Retina (tissue), 1 donor: ENCODE measurements at places on chromosomes 5 and 9.

DNA sequence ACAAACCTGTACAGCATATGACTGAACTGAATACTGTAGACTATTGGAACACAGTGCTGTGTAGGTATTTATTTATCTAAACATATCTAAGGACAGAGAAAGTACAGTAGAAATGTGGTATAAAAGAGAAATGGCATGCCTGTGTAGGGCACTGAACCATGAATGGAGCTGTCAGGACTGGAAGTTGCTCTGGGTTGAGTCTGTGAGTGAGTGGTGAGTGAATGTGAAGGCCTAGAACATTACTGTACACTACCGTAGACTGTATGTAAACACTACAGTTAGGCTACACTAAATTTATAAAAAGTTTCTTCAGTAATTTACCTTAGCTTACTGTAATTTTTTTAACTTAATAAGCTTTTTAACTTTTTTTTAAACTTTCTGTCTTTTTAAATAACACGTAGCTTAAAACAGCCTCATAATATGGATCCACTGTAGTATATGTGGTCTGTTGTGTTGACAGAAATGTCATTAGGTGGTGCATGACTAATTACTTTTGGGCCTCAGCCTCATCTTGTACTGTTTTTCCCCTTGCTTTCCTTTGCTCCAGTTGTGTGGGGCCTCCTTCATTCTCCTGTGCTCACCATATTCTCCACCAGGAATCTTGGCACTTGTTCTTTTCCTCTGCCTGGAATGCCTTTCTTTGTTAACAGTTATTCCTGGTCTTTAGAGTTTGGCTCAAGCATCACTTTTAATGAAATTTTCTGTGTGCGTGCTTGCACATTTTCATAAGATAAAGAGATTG, 8.8 kb downstream of the SPIN1 start:
- no peak for DNase-seq

GRCh38 chr9:72424131-72424530, 59.1 kb upstream of the ZFAND5 start:
- no peak for DNase-seq

- no peak for DNase-seq
These were observed 81.6 kb upstream of the MIER3 start for GRCh38 chr5:57033503-57033902.

GRCh38 chr9:112719241-112719691, 1.3 kb upstream of the INIP start:
- DNase-seq = no peak

DNA sequence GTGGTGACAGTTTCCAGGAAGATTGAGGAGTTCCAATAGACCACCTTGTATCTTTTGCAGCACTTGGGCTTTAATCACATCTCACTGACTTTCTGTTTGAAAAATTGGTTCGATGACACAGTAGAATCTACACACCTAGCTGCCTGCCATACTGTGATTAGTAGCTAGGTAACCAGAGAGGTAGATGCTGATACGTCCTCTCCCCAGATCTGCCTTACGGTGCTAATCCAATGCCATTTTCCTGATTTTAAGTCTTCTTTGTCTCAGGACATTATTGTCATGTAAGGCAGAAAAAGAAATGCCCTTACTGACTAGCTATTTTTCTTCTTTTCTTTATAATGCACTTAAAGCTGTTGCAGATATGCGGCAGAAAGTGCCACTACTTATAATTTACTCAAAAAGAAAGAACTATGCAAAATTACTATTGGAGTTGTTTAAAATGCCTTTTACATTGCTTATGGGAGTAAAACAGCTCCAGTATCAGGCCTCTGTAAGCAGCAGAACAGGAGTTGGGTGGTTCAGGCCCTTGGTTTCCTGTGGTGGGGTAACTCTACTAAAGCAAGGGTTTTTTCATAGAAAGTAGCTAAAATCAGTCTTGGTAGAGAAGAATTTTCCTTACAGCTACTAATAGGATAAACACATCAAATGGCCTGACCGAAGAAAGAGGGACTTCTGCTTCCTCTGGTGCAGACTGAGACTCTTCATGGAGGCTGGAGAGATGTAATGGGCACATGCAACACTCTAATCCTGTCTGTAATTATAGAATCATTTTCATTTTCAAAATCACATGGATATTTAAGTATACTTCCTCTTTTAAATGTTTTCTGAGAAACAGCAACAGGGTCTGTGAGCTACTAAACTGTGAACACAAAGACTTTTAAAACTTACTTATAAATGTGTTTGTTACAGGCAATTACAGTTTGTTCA, 177.2 kb downstream of the MAPKAP1 start:
- no peak for DNase-seq

- DNase-seq = no peak
These were observed 608.3 kb upstream of the NUDT12 start for GRCh38 chr5:104170926-104171325.

GRCh38 chr5:32916648-32917047, 205.5 kb downstream of the NPR3 start:
- DNase-seq = no peak

DNA sequence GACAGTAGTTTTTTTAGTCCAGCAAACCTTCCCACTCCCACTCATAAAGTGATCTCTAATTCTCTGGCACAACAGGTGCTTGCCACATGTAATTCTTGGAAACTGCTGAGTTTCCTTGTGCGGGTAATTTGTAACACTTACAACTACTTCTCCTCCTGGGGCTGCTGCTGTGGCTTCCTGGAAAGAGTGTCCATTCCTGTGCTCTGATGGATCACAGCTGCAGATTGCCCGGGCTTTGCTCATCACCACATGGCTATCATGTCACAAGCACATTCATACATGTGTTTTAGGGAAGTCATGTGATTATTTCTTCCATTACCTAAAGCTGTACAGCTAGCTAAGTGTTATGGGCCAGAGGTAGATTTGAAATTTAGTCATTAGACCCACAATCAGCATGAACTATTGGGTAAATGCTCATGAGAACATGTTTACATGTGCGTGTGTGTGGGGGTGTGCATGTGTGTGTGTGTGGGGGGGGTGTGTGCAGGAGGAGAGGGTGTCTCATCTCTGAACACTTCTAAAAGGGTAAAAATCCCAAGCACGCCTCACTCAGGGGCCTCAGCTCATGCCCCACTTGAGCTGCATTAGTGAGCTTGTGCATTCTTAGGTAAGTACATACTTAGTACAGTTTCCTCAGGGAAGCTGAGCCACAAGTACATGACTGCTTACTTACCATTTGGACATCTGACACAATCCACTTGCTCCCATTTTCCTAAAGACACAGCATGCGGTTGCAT, 118.1 kb upstream of the CCDC112 start:
- DNase-seq = no peak

GRCh38 chr9:136775191-136775590, 10.9 kb upstream of the LCN15 start:
- DNase-seq = no peak

GRCh38 chr9:134150557-134151214, 13.7 kb downstream of the RNU6ATAC start:
- DNase-seq = no peak
